ENCODE measurements at places on chromosomes 5 and 9.

- DNase-seq = peak; percentile 72
Observed at GRCh38 chr5:142551338-142552067, 134.4 kb downstream of the FGF1 start.

GRCh38 chr5:57666582-57666981 lies 184.0 kb upstream of the ACTBL2 start:
- DNase-seq = no peak

DNA sequence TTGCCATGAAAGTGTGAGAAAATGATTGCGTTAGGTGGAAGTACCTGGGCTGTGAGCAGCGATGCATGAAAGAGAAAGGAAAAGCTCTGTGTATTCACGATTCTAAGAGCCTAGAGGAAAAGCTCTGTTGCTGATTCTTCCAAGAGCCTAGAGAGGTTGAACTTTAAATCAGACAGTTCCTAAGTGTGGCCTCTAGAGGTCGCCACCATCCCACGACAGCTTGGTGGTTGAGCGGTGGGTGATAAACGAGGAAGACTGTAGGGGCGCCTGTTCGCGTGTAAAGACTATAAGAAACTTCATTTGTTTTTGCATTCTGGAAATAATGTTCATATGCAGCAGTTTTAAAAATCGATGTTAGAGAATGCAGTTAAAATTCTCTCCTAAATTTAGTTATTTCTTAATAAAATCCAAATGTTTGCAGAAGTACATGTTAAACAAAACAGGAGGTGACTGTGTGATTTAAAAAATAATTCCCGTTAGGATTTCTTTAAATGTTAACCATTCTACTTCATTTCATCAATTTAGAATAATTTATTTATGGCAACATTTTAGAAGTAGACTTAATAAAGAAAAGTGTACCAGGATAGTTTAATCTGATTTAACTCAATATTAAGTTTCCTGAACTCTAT lies 107.7 kb downstream of the TENT4A start:
- peak; percentile 19 for DNase-seq

DNA sequence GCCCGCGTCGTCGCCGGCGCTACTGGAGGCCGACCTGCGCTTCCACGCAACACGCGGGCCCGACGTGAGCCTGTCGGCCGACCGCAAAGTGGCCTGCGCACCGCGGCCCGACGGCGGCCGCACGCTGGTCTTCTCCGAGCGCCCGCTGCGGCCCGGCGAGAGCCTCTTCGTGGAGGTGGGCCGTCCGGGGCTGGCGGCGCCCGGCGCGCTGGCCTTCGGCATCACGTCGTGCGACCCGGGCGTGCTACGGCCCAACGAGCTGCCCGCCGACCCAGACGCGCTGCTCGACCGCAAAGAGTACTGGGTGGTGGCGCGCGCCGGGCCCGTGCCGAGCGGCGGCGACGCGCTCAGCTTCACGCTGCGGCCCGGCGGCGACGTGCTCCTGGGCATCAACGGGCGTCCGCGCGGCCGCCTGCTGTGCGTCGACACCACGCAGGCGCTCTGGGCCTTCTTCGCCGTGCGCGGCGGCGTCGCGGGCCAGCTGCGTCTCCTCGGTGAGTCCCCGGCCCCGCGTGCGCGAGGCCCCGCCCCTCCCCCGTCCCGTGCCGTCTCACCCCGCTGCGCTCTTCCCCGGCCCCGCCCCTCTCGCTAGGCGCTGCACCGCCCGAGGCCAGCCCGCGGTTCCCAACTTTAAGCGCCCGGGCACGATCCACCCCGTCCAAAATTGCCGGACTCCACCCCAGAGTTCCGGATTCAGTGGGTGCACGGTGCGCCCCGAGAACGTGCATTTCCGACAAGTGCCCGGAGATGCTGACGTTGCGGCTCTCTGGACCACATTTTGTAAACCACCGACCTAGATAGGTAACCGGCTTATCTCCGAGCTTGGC lies 42.8 kb downstream of the NEURL1B start:
- DNase-seq = no peak

GRCh38 chr5:148807851-148808250 lies 18.6 kb upstream of the ADRB2 start:
- no peak for DNase-seq

- DNase-seq = no peak
Observed at GRCh38 chr9:22105005-22105722, 96.1 kb upstream of the CDKN2B start.

All from MG63 (cell line).